Skeletal muscle cell (primary cell): ENCODE measurements at places on chromosomes 11 and 22.

GRCh38 chr11:2574553-2575535 is 125.0 kb downstream of the KCNQ1OT1 start:
- peak; percentile 11 for DNase-seq

DNA sequence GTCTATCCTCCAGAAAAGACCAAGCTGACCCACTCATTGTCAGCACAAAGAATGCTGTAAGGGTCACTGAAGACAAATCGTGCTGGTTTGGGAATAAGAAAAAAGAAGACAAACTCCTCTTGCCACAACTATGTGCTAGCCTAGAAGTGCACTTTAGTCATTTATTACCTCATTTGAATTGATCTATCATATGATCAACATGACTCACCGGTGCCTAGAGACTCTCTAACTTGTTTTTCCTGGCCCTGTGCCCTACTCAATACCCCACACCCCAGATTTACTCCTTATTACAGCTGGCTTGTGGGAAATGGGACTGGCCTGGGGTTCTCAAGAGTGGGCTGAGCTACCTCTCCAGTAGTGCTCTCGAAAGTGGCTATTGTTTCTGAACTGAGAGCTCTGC is 35.9 kb upstream of the HORMAD2 start:
- peak; percentile 95 for DNase-seq

DNA sequence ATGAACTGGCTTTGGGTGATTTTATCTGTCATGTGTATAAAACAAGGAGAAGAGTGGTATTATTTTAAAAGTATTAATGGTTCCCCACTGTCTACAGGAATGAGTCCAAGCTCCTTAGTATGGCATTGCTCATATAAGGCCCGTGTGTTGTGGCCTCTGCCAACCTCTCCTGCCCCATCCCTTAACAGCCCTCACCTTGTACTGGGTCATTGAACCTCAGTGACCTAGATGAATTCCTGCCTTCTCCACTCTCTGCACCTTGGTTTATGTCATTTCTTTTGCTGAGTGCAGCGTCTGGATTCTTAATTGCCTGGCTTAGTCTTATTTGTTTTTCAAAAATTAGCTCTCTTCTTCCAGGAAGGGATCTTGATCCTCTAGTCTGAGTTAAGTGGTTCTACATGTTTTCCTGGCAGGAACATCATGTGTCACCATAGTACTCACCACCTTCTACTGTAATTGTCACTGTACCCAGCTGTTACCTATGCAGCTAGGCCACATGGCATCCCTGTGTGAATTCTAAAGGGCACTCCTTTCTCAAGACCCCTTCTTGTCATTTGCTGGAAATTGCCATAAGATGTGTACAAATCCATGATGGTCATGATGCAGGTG is 36.2 kb upstream of the POGLUT3 start:
- DNase-seq: no peak

- DNase-seq: peak; percentile 91
Measured at GRCh38 chr11:113553235-113553634, 78.0 kb upstream of the DRD2 start.

DNA sequence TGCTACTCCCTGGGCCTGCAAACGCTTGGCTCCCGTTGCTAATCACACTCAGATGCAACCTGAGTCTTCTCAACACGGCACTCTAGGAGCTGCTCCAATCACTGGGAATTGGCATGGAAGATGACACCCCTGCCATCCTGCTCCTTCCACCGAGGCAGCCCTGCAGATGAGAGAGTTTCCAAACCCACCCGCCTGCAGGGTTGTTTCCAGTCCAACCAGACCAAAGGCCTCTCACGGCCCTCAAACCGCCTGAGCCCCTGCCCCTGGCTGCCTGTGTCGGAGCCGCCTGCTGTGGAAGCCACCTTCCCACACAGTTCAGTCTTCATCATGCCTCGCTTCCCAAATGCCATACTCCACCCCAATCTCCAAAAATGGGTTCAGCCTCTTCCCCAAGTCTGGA is 36.8 kb upstream of the TP53I11 start:
- DNase-seq: no peak

DNA sequence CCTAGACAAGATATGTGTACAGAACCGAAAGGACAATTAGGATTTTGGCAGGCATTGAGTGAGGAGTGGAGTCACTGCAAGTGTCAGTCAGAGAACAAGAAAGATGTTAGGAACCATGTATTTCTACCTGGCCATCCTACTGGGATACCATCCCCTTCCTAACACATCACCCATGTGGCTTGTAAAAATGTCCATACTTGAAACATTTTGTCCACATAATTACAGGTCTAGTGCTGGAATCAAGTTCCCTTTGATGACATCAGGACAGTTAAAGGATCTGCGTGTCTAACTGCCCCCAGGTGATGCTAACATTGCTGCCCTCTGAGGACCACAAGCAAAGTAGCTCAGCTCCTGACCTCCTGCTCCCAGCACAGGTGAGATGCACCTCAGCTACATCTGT is 31.9 kb upstream of the GGTLC2 start:
- DNase-seq: no peak

DNA sequence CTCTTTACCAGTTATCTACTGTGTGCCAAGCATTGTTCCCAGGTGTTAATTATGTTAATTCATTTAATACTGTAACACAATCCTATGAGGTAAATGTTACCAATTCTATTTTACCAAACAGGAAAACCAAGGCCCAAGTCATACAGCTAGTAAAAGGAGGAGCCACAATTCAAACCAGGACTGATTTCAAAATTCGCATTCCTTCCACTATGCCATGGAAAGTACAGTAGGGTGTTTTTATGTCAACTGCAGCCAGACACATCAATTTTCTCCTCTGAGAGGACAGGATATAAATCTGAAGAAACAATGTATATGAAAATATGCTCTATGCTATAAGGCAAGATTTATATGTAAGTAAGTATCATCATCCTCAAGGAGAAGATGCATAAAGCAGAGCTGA is 104.3 kb downstream of the RPL27A start:
- no peak for DNase-seq

DNA sequence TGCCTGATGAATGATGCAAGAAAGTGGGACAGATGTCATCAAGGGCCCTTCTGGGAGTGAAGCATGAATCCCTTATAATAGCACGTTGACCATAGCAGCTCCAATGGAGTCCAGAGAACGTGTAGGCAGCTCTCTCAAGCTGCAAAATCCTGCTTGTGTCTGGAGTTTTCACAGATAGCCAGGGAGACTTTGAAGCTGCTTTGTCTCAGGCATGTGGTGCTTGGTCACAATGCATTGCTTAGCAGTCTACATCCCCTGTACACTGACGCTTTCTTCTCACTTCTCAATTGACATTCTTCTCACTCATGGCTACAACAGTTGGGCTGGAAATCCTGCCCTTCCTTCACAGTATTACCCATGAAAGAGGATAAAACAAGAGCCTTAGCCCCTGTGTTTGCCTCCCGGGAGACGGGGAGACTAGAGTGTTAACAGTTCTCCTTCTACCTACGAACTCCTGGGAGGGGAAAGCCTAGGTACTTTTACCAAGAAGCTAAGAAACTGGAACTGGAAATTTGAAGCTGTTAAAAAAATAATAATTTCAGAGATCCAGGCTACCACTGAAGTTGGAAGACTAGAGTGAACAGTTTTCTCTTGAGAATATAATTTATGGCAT is 20.7 kb upstream of the MMP7 start:
- no peak for DNase-seq

DNA sequence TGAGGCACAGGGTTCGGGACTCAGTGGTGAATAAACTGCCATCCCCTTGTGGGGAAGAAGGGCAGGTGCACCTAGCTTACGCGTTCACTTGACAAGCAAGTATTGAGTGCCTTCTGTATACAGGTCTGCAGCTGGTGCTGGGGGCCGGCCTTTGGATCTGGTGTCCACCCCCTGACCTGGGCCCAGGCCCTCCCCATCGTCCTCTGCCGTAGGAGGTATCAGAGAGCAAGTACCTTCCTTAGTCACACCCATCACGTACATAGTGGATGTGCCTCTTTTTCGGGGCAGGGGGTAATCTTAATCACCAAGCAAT is 53.3 kb downstream of the SMIM38 start:
- no peak for DNase-seq

GRCh38 chr11:71286701-71287643 is 34.6 kb upstream of the SHANK2 start:
- DNase-seq: peak; percentile 84

- DNase-seq: peak; percentile 34
Measured at GRCh38 chr11:70423523-70424505, 25.5 kb downstream of the CTTN start.

GRCh38 chr11:9615031-9615451 is 41.6 kb downstream of the WEE1 start:
- DNase-seq: no peak

- DNase-seq: no peak
Measured at GRCh38 chr11:19973136-19973635, 187.1 kb downstream of the DBX1 start.

DNA sequence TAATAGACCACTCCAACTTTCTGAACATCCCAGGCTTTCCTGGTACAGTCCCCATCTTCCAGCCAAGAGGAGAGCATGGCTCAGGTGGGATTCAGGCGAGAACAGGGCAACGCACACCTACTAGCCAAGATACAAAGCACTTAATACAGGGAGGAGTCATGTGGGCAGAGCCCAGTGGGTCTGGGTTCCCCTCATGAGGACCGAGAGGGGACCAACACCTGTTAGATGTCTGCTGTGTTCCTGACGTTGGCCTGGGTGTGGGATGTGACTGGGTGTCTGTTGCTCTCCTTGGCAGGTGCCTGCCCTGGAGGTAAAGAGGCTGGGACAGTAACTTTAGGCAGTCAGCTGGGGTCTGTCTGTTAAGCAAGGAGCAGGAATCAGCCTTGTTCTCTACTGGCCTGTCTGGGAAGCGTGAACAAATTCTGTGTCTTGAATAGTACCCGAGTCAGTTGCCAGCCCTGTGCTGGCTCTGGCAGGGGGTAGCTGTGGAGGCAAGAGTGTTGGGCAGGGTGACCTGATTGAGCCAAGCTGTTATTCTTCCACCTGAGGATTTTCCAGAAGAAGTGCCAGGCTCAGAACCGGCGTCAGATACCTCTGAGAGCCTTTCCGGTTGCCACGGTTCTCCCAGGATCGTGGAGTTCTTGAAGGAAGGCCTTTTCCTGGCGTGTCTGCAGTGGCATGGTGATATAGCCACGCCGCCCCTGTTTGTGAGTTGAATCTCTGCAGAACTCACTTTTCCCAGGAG is 56.3 kb downstream of the BCR start:
- DNase-seq: no peak

- DNase-seq: no peak
Measured at GRCh38 chr11:61392981-61393595, 701 bp downstream of the TMEM216 start.

GRCh38 chr22:25747245-25747944 is 5.4 kb downstream of the MYO18B start:
- DNase-seq: peak; percentile 85

GRCh38 chr22:49779853-49780697 is 47.6 kb downstream of the BRD1 start:
- peak; percentile 28 for DNase-seq

DNA sequence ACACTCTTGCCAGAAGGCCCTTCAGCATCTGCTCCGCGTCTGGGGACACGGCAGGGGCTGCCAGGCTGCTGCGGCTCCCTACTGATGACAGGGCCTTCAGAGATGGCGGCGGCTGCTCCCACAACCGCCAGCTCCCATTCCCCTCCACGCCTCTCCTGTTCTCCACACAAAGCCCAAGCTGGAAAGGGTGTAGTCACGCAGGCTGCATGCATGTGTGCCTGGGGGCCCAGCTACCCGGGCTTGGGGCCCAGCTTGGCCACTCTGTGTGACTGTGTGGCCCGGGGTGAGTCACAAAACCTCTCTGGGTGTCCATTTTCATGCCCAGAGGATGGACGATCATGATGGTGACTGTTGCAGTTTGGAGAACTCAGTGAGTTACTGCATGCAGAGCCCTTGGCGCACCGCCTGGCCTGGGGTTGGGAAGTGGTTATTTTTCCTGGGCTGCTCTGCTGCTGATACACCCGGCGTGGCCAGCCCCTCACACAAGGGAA is 31.7 kb upstream of the PARVB start:
- DNase-seq: peak; percentile 1

GRCh38 chr22:49573109-49573765 is 254.4 kb downstream of the BRD1 start:
- DNase-seq: no peak

- DNase-seq: no peak
Measured at GRCh38 chr11:116099541-116099940, 595.3 kb upstream of the CADM1 start.

DNA sequence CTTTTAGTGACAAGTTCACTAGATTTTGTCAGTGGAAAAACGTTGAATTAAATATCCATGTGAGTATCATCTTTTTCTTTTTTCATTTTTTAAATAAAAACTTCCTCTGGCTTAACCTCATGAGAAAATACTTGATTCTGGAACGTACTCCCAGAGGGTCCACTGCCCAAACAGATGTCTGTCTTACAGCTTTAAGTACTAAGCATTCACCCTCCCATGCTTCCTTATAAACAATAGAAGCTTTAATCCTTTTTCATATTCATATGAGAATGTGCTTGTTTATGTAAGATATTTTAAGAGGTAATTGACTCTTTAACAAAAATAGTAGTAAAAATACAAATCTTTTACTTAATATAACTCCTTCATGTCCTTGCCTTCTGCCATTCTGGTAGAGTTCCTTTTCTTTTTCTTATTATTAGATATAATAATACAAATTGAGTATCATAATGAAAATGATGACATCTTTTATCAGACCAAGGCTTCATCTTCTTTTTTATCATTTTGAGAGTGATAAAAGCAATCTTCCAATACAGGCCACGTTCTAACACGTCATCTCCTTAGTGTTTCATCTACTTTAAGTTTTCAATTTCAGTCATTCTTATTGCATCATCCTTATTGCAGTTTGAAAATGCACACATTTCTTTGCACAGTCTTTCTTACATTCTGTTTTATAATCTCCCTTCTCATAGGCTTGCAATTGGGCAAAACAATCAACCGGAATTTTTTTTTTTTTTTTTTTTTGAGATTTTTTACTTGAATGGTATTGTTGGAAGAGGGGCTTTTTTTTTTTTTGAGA is 69.5 kb upstream of the MYO18B start:
- no peak for DNase-seq

GRCh38 chr11:8403310-8403709 is 139.6 kb upstream of the LMO1 start:
- no peak for DNase-seq
